ENCODE measurements at places on chromosomes 5 and 9.

GRCh38 chr9:108996643-108997042 is 16.7 kb downstream of the CTNNAL1 start:
- DNase-seq = no peak

DNA sequence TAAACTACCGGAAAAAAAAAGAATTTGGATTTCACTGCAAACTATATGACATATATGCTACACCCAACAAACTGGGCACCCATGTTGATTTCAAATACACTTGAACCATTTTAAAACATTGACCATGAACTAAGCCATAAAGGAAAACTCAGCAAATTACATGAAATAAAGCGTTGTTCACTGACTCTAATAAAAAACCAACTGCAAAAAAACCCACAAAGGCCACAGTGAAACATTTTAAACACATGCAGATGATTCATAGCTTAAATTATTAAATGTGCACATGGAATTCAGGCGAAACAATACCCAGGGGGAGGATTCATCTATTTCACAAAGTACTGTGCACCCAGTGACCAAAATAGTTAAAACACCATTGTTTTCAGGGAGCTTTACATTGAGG is 33.3 kb downstream of the MTRR start:
- DNase-seq = no peak

DNA sequence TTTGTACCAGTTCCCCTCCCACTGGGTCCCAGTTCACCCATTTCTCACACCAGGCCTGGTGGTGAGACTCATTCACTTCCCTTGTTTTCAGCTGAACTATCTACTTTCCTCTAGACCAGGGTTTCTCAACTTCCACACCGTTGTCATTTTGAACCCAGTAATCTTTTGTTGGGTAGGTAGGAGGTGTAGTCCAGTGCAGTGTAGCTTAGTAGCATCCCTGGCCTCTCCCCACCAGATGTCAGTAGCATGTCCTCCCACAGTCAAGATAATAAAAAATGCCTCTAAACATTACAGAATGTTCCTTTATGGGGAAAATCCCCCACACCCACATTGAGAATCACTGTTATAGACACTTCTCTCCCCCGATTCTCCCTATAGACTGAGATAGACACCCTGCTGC is 299.1 kb downstream of the EPB41L4A start:
- no peak for DNase-seq

DNA sequence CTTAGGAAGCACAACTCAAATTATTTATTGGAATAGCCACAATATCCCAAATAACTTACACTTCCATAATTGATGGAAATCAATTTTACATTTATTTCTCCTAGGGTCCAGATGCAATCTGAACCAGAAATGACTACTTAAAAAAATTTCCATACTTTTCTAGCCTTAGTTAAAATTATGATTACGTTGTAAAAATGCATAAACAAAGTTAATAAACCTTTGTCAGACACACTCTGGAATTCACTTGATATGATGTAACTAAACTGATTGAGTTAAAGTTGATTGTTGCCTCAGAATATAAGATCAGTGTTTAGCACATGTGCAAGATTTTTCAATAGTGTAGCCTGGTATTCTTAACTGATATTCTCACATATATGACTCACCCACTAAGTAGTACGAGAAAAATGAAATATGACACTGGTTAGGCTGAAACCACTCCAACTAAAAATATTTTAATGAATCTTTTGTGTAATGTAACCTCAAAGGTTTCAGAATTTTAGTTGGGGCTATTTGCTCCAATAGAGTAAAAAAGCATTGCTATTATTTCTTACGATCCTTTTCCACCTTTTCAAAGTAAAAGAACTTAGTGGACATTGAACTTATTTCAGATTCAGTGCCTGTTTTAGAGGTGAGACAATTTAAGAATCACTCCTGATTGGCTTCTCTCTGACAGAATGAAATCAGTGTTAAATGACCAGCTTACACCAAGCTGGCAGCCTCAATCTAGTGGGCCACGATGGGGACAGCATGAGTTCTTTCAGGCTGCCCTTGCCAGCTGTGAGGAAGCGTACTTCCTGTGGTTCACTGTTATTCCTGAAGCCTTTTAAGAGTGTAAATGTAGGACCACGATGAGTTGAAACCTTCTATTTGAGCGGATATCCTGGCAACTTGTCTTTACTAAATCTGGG is 277.2 kb upstream of the CDH9 start:
- no peak for DNase-seq

- no peak for DNase-seq
These were observed 23.6 kb downstream of the MARCHF6 start for GRCh38 chr5:10377081-10377480.

- DNase-seq = no peak
These were observed 71.0 kb downstream of the C5orf15 start for GRCh38 chr5:133897431-133897830.

GRCh38 chr5:175427762-175428161 is 16.2 kb downstream of the DRD1 start:
- DNase-seq = no peak

- no peak for DNase-seq
These were observed 51.0 kb downstream of the FKTN start for GRCh38 chr9:105608721-105609598.

GRCh38 chr5:79847561-79847960 is 143.5 kb downstream of the MTX3 start:
- no peak for DNase-seq

Data from stimulated activated CD4-positive, alpha-beta T cell treated with anti-CD3 and anti-CD28 coated beads, Interleukin-2, amount 100 ng/mL, for 24 hours (primary cell).